ENCODE measurements at places on chromosomes 11 and 22.

DNA sequence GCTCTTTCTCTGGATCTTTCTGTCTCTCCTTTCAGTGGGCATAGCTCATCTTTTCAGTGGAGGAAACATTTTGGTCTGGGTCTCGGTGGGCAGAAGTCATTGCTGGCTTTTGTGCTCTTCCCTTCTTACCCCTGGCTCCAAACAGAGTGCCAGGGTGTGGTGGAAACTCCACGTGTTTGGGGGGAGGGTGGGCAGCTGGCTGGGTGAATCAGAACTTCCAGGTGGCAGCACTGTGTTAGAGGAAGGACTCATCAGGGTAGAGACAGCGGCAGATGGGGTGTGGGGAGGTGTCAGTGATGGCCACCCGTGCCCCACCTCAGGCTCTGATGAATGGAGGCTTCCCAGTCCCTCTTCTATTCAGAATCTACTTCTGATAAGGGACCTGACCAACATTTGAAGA, 114.0 kb downstream of the GRIK4 start:
- ATAC-seq: no peak

GRCh38 chr11:109584001-109584972, 162.3 kb downstream of the C11orf87 start:
- ATAC-seq: no peak

GRCh38 chr11:94776351-94777321, 8.5 kb downstream of the AMOTL1 start:
- ATAC-seq: peak; percentile 92

- ATAC-seq: no peak
Measured at GRCh38 chr11:79594834-79595233, 154.0 kb upstream of the TENM4 start.

DNA sequence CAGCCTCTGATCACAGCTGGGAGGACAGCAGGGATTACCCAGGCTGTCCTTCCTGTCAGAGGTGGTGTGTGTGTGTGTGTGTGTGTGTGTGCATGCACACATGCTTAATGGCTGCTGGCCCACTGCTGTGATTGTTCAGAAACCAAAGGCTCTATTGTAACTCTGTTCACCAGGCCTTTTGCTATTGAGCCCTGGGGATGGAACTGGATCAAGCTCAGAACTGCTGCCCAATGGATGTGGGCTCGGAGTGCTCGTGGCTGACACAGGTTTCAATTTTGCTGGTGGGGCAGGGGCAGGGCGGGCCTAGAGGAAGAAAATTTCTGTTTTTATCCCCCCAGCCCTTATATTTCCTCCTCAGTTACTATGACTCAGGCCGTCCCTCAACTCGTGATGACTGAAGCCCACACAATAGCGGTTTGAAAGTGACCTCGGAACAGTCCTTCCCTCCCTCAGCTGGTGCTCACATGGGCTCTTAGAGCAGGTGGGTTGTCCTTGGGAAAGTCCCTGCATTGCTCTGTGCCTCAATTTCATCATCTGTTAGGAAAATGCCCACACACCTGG, 359.3 kb downstream of the TENM4 start:
- ATAC-seq: no peak

- no peak for ATAC-seq
Measured at GRCh38 chr11:60966890-60967289, 4.6 kb upstream of the CD6 start.

DNA sequence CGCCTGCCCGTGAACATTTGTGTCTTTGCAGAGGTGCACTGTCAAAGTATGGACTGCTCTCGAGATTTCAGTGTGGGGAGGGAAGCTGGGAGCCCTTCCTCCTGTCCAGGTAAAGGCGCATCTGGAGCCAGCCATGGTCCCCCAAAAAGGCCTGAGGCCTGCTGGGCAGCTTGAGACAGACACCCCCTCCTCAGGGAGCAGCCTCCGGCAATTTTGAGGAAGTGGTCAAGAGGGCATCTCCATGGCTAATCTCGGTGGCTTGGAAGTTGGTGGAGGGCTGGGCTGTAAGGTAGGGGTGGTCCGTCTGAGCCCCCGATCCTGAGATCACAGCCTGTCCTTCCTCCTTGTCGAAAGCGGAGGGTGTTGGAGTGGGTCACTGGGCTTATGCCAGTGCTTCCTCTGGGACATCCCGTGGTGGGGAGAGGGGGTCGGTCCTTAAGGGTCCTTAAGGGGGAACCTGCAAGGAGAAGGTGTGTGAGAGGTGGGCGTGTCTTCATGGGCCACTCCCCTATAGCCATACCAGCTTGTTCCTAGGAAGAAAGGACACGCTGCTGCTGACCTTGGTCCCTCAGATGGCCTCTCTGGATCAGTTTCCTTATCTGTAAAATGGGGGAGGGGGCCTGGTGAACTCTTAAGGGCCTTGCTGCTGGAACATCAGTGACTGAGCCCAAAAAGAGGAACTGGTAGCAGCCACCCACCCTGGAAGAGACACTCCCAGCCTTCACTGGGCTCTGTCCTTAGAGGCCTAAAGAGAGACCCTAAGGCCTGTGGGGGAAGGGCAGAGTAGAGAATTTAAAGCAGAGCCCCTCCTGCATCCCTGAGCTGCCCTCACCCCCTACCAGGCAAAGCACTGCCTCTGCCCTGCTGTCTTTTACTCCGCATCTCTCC, 2.6 kb downstream of the KCNC1 start:
- no peak for ATAC-seq

GRCh38 chr11:61472868-61473267, 35.7 kb upstream of the LRRC10B start:
- ATAC-seq: no peak

DNA sequence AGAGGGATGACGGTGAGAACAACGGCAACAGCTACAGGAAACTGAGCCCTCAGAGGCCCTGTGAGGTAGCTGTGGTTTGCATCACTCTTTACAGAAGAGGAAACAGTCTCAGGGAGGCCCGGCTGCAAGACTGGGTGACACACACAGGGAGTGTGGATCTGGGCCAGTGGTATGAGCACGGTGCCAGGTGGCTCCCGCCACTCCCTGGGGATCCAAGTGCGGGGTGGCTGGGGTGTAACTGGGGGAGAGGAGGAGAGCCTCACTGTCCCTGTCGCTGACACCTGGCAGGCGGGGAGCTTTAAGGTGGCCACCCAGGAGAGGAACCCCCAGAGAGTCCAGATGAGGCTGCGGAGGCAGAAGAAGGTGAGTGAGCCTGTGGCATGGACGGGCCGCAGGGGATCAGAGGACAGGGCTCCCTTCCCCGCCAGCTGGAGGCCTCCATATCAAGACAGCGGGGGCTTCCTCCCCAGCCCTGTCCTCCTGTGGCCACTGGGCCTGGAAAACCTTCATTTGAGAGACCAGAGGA, 5.6 kb downstream of the RGL4 start:
- peak; percentile 66 for ATAC-seq

DNA sequence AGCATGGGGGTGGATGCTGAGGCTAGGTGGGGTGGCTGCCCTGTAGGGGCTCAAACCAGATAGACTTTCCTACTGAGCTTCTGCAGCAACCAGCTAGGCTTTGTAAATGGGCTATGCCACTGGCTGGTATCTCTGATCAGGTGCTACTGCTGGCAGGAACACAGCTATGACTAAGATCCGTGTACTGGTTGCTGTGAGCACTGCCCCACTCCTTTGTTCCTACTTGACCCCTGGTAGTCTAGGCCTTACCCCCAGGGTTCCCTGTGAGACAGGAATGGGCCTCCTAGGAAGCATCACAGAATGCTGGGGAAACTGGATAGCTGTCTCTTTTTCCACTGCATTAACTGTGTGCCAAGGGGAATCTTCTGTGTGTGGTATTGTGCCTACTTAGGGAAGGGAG, 58.4 kb upstream of the GAB2 start:
- peak; percentile 44 for ATAC-seq

DNA sequence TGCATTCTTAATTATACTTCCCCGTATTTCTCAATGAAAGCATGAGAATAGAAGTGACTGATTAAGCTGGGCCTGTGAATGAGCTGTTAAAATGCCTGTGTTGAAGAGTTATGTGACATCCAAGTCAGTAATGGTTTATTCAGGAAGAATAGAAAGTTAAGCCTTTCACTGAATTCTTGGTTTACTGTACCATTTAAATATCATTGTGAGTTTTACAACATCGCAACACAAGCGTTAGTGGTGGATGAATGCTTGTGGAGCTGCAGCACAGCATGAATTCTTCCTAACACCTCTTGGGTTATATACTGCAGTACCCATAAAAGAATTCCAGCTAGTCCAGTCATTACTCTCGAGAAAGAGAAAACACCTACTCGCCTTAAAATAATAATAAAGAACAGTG, 257.8 kb downstream of the JRKL start:
- no peak for ATAC-seq

DNA sequence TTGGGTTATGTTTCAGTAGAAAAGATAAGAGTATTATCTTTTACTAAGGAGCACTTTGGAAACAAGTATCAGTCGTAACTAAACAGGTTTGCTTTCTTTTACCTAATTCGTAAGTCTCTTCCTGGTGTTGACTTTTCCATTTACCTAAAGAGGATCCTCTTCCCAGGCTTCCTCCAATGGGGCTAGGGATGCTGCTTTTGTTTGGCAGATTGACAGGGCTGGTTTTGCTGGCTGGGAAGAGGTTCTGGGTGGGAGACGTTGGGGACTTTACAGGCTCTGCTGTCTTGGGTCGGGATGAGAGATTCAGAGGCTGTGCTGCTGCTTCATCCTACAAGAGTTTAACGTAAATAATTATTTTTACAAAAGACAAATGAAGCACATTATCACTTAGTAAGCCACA, 306.7 kb downstream of the SOX6 start:
- ATAC-seq: no peak

DNA sequence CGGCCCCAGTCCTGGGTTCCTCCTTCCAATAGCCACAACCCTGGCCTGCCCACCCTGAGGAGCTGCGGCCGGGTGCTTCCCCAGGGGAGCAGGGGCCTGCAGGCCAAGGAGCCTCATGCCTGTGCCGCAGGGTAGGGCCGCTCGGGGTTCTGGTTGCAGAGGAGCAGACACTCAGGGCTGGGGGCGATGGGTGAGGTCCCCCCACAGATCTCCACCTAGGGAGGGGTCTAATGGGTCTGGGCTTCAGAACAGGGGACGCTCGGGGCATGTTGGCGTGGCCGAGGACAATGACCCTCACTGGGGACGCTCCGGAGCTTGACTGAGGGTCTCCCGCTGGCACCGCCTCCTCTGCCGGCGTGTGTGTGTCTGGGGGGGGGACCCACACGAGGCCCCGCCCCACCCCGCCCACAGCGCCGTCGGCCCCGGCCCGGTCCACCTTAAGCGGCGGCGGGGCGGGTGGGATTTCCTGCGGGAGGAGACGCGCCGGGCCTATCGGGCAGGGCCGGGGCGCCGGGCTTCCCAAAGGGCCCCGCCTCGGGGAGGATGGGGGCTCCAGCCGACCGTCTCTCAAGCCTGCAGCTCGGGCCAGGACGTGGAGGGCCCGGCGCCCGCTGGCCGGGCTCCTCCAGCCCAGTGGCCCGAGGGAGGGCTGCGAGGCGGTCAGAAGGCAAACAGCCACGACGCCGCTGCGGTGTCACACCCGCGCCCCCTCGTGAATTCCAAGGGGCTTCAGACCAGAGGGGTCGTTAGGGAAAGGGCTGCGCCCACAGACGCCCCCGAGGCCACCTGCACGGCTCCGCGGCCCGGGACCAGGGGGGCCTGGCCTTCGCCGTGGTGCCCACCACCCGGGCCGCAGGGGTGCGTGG, 640 bp upstream of the ZDHHC8 start:
- peak; percentile 53 for ATAC-seq

GRCh38 chr11:44572884-44573283, 7.4 kb downstream of the CD82 start:
- peak; percentile 55 for ATAC-seq

GRCh38 chr11:62423012-62423411, 4.2 kb downstream of the SCGB1A1 start:
- no peak for ATAC-seq

- peak; percentile 21 for ATAC-seq
Measured at GRCh38 chr11:134276396-134277182, 410 bp downstream of the GLB1L3 start.

GRCh38 chr11:87432022-87432421, 394.3 kb downstream of the TMEM135 start:
- no peak for ATAC-seq

DNA sequence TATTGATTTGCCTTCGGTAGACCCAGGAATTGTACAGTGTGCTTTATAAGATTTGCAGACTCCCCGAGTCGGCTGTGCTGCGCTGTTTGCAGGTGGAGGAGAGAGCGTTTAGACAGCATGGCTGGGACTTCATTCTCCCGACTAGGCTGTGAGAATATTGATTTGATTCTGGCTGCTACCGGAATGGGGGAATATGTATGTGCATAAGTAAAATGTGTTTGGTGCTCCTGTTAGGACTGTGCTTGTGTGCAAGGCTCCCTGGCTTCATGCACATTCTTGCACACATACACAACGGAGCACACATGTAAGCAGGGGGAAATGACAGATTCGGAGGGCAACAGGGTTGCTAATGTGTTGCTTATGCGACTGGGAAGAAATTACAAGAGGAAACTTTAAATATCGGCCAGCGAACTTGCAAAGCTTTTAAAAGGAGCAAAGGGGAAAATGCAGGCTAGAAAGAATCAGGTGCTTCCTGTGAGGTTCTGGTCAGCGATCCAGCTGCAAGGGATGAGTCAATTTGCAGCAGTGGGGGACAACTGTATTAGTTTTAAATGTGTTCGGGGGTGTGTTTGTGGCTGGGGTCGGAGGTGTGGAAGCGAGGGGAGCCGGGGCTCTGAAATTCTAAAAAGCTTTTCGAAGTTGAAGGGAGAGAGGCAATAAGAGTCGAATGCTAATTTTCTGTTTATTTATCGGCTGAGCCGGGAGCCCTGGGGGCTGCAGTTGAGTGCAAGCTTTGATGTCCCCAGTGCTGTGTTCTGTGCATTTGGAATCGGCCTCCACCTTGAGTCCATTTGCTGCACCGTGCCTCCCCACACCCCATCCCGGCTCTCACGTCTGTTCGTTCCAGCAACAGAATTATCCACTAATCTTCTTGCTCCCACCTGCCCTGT, 731 bp downstream of the NTM start:
- no peak for ATAC-seq

GRCh38 chr22:39238561-39238960, 6.2 kb downstream of the PDGFB start:
- ATAC-seq: no peak

DNA sequence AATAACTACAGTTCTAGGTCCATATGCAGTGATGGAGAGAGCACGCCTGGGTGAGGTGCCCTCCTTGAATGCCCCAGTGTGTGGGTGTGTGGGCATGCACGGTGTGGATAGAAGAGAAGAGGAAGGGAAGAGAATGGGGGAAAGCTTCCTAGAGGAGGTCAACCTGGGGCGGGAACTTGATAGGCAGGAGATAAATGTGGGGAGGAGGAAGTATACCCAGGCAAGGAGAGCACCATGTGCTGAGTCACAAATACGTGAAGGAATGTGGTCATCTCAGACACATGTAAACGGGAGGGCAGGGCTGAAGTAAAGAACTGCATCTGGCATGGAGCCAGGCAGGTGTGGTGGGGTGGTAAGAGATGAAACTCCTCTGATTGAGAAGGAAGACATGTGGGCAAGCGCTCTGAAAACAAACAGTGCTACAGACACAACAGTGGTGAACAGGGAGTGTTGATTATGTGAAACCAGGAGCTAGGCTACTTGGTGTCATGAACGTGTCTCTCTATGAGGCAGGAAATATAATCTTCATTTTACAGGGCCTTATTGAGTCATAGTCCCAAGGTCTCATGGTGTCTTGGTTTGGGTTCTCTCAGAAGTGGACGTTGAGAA, 61.5 kb upstream of the EED start:
- ATAC-seq: peak; percentile 92

All from esophagus mucosa (tissue), 1 donor.